ENCODE measurements at places on chromosomes 7 and 10.

DNA sequence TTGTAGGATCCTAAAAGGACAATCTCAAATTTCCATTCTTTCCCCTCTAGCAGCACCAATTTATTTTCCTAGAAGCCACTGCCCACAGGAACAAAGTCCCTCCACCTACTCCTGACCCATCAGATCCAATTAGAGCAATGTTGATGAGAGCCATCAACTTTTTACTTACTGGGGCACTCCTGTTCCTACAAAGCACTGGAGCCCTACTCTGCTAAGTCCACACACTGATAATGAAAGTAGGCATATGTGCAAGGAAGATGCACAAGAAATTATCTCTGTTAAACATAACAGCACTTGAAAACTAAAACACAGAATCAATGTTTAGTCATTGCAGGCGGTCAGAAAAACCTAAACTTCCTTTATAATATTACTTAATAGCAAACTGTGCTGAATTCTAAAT lies 3.6 kb downstream of the HERPUD2 start:
- no peak for DNase-seq

GRCh38 chr7:92730808-92731207 lies 105.6 kb downstream of the CDK6 start:
- DNase-seq = no peak

DNA sequence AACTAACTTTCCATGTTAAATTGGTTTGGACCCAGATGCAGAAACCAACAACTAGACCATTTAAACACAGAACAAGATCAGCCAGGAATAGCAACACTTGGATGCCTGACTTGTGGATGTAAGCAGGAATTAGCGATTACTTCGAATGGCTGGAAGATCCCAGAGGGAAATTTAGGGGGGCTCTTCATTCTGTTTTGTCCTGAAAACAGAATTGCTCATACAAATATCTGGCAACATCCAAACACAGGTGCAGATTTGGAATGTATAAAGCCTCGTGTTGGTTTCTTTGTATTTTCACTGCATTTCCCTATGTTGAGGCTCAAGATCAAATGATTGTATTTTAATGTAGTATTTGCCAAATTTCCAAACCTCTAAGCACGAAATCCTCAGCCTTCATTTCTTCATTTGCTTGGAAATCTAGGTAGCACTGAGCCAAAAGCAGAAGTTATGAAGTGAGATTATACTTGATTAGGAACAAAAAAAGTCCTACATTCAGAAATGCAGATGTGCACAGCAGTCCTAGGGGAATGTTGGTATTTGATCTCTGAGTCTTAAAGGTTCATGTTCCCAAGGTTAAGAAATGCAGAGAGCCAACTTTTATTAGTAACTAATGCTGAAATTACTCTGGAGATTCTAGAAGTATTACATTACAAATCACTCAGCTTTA lies 248.7 kb upstream of the TCF7L2 start:
- DNase-seq = no peak

DNA sequence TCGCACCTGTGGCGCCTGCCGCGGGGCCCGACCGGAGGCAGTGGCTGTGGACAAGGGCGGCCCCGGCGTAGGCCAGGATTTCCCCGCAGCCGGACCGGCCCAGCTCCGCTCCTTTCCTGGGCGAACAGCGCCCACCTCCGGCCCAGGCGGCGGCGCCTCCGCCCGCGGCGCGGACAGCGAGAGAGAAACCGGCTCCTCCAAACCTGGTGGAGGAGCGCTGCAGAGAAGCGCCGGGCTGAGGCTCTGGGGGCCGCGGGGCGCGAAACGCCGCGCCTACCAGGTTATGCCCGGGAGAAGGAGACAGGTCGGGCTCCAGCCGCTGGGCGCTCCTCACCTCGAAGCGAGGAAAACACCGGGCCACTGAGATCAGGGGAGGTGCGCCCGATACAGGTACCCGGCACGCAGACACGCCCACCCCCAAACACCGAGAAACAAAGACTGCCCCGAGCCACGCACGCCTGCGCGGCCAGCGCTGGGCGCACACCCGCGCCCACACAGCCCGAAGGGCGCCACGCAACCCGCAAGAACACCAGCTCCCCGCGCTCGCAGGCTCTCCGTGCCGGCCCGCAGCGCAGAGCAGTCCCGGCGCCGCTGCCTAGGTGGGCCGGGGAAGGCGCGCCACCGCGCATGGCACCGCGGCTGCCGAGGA lies 3.3 kb downstream of the GRID1 start:
- DNase-seq = no peak

DNA sequence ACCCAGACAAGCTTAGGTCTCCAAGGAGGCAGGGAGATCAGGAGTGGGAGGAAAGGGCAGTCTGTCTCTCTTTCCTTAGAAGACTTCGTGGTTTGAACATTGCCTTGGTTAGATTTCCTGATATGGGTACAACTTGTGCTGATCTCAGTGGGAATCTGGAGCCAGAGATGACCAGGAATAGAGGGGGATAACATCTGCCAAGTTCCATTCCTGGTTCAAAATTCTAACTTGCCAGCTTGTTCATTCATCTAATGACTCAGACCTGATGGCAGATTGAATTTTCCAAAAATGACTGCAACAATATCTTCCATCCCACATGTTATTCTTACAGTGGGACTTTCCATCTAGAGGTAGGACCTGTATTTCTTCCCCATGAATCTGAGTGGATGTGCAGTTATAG lies 394.3 kb upstream of the PODXL start:
- DNase-seq = no peak

- no peak for DNase-seq
Measured at GRCh38 chr10:35328404-35329037, 7.8 kb upstream of the CCNY start.

DNA sequence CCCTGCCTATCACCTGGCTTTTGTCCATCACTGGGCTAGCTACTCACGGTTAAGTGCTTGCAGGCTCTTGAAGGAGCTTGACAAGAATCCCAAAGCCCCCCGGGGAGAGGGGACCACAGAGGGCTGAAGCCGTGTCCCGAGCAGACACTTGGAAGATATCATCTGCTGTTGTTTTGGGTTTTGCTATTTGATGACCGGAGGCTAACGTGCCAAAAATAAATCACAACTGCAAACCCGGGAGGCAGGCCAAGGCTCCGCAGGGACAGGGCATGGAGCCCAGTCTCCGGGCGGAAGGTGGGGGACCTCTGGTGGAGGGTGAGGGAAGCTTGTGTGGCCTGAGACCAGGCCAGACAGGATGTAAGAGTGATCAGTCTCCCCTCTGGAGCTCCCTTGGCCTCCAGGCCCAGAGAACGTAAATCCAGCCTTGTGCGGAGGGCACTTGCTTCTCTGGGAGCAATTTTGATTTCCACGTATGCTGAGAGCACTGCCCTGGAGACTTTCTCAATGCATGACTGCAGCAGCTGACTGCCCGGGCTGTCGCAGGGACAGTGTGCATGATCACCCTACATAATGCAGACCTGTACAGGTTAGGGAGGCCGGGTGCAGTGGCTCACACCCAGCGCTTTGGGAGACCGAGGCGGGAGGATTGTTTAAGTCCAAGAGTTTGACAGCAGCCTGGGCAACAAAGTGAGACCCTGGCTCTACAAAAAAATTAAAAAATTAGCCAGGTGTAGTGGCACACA lies at the start of gene PHKG1:
Gene PHKG1 (minus strand): TSS at position 164 of the 743 bp plus-strand sequence. CDS start 4,011 bp downstream, outside the sequence.
- DNase-seq = peak; percentile 57

GRCh38 chr7:28853834-28854749 lies 104.0 kb downstream of the TRIL start:
- peak; percentile 78 for DNase-seq

DNA sequence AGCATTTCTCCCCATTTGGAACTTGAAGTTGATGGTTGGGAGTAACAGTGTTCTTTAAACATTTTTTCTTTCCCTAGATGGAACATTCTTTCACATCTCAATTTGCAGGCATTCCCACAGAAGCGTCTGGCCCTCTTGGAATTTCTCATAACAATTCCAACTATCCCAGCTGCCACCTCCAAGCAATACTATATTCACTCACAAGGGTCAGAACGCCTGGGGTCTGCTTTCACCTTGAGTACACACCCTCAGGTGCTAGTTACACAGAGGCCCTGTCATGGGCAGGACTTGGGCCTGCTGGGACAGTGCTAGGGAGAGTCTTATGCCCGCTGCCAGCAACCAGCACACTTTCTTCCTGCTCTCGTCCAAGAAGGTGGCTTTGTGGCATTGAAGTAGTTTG lies 136.5 kb downstream of the JCAD start:
- DNase-seq = no peak

DNA sequence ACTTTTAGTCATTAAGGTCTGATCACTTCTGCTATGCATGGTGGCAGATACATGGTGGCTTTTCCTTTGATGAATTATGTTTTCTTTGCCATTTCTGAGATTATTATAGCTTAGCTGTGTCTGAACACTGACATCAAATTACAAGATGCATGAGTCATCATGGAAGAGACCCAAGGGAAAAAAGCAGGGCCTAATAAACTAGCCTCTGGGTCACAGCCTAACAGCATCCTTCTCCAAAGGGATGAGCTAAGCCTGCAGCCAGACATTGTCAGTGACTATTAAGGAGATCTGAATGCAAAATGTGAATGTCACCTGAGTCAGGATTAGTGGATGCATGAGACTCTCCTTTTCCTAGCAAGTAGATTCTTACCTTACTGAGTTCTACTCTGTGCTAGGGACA lies 19.1 kb upstream of the OGDHL start:
- no peak for DNase-seq

DNA sequence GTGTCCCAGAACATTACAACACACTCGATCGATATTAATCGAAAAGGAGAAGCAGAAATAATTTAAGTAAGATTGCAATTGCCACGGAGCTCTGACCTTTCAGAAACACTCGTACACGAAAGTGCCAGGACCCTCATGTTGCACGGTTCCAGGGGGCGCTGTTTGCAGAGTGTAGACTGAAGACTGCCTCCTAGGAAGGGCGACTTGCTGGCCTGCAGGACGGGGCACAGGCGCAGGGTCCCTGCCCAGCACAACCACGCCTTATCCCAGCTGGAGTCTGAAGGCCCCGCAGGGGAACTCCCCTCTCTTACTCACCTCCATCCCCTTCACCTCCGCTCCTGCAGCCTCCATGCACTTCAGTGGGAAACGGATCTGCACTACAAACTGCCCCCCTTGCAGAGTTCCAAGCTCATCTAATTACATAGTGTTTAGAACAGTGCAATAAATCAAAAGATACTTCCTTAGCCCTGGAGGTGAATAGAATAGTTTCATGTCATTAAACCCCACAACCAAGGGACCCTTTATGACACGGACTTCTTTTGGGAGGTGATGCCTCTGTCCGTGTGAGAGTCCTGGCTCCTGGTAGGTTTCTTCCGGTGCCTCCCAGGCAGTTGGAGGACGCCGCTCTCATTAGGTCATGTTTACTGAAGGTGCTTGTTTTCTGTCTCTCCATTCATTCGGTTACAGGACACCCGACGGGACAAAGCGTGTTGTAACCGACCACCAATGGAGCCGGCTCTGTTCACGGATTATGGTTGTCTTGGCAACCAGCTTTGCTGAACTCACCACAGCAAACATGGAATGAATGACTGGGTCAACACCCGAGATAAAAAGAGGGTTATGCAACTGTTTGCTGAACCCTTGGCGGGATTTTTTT lies 262.2 kb downstream of the BAMBI start:
- DNase-seq = no peak

GRCh38 chr10:132107949-132108877 lies 42.5 kb downstream of the JAKMIP3 start:
- no peak for DNase-seq

Data from NCI-H1694 (cell line).